ENCODE measurements at places on chromosomes 16 and 17. TPM values are rescaled to one million over a fixed set of nuclear protein-coding genes. Genes with fewer than 3 reads are reported as not detected.

The PRM2 gene
- total RNA-seq, result not detected

The PLD2 gene
- total RNA-seq, result 28.6 TPM

GRCh38 chr16:50953290-50953689 lies 197.8 kb downstream of the SALL1 start:
- DNase-seq, result no peak

The KCNAB3 gene
- 0.29 TPM for total RNA-seq

The GPRC5C gene
- 74.7 TPM for total RNA-seq

DNA sequence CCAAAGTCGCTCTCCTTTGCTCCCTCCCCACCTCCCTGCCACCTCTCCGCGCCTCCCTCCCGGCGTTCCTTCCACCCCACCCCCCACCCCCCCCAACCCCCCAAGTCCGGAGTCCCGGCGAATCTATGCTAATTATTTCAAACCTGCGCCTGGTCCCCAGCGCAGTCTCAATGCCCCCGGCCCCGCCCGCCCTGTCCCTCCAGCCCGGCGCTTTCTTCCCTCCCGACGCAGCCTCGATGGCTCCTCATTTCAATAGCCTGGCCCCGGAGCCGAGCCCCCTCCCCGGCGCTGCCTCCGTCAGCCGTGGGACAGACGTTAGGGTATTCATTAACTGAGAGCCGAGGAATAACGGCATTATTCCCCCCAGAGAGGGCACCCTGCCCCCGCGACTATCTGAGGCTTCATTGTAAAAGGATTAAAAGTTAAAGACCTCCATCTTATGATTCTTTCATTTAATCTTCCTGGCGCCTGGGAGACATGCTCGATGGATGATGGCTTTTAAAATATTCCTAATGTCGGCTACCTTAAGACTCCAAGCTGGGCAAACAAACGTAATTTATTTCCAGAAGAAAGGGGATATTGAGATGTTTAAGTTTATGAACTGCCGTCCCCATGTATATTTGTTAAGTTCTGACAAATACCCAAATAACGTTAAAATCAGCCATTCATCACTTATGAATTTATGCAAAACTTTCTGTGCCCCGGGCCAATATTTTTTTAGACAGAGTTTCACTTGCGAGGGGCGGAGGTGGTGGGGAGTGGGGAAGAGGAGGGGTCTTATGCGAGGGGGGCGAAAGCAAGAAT lies 3.4 kb downstream of the NOG start:
- DNase-seq, result no peak

GRCh38 chr17:40018211-40019121 lies 3.2 kb downstream of the CSF3 start:
- no peak for DNase-seq

GRCh38 chr16:51880776-51881175 lies 666.2 kb downstream of the TOX3 start:
- peak; percentile 12 for DNase-seq

GRCh38 chr17:45429339-45430005 lies 3.2 kb downstream of the ARHGAP27 start:
- no peak for DNase-seq

DNA sequence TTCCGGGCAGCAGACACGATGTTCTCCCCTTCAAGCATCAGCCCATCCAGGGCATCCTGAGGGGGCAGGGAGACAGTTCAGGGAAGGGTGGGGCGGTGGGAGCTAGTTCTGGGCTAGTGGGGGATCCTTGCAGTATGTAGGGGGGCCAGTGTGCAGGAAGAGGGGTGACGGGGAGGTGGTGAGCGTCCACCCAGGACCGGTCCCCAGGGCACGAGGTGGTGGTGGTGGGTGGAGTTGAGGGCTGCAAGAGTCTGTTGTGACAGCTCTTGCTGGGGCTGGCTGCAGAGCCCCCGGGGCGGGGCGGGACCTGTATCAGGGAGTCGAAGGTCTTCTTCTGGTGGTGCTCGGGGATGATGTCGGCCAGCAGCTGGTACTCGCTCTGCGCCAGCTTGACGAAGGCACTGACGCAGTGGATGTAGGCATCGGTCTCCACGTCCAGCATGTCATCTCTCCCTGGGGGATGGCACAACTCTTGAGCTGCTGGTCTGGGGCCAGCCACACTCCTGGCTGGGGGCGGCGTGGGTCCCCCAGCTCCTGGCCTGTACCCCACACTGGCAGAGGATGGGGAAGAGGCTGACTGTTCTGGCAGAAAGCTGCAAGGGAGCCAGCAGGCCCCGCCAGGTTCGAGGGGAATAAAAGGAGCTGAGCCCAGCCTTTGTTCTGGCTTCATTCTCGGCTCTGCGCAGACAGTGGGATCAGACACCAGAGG lies 10.0 kb downstream of the ZACN start:
- no peak for DNase-seq

The WNT3 gene
- total RNA-seq, result 2.0 TPM

- DNase-seq, result no peak
These were observed 22.3 kb downstream of the CAPNS2 start for GRCh38 chr16:55588799-55589198.

DNA sequence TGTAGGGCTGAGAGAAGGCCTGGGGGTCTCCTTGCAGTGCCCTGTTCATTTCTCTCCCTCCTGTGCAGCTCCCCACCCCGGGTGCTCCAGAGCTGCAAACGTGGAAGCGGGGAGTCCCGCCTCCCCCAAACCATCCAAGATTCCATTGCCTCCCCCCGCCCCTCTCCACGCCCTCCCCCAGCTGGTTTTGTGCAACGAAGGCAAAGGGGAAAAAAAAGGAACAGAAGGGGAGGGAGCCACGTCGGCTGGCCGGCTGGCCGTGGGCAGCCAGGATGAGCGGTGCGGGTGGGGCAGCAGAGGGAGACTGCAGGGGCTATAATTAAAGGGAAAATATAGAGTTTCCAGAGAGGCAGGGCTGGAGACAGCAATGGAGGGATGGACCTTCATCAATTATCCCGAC lies 1.7 kb upstream of the COL1A1 start:
- no peak for DNase-seq

GRCh38 chr16:14373406-14373805 lies 256.7 kb downstream of the PARN start:
- no peak for DNase-seq

- no peak for DNase-seq
These were observed 9.6 kb downstream of the BANP start for GRCh38 chr16:87960852-87961251.

GRCh38 chr17:73624496-73624988 lies 19.7 kb downstream of the SDK2 start:
- no peak for DNase-seq

GRCh38 chr17:16398270-16399267 lies 16.8 kb upstream of the TRPV2 start:
- no peak for DNase-seq

The KRT39 gene
- total RNA-seq, result not detected

DNA sequence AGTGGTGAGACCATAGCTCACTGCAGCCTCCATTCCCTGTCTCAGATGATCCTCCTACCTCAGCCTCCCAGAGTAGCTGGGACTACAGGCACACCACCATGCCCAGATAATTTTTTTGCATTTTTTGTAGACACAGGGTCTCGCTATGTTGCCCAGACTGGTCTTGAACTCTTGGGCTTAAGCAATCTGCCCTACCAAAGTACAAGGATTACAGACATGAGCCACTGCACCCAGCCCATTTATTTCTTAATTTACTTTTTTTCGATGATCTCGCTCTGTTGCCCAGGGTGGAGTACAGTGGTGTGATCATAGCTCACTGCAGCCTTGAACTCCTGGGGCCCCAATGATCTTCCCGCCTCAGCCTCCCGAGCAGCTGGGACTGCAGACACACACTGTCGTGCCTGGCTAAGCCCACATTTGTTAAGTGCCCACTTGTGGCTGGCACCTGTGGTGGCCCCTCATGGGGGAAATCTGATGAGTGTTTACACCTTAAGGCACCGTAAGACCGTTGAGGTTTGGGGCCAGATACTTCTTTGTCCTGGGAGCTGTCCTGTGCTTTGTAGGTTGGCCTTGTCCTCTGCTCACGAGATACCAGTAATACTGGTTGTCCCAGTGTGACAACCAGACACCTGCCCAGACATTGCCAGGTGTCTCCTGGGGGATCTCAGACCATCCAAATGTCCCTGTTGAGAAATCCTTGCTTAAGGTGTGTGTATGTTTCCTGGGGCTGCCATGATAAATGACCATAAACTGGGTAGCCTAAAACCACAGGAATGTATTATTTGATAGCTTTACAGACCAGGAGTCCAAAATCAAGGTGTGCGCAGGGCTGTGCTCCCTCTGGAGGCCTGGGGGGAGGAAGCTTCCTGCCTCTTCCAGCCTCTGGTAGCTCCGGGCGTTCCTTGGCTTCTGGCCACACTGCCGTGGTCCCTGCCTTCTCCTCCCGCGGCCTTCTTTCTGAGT lies 141.4 kb upstream of the GSE1 start:
- no peak for DNase-seq

GRCh38 chr17:83191388-83192160 lies 112.2 kb downstream of the METRNL start:
- DNase-seq, result no peak

DNA sequence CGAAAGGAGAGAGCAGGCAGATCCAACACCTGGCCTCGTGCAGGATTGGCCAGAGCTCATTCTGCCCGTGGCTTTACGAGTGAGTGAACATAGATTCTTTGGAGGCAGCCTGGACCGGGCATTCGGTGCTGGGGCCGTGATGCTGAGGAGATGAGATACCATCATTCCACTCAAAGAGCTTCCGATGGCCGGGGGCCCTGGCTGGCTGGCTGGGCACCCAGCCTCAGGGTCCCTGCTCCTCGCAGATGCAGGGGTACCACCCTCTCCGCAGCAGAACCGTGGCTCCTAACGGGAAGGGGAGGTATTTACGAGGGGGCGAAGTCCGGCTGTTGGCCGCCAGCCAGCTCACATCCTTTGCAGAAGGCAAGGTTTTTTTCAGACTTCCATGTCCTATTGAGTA lies 66.1 kb upstream of the FOXF1 start:
- no peak for DNase-seq

DNA sequence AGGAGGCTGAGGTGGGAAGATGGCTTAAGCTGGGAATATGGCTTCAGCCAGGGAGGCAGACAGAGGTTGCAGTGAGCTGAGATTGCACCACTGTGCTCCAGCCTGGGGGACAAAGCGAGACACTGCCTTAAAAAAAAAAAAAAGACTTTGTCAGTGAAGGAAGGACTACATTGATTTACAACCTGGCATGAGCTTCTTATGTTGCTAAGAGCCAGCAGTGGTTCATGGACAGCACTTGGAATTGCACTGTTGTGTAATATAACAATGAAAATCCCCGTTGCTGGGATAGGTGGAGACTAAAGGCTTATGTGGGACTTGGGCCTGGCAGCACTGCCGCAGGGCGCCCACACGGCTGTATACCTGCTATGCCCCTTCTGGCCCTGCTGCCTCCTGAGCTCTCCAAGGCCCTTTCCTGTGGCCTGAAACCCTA lies 14.1 kb upstream of the SLC16A5 start:
- DNase-seq, result no peak

DNA sequence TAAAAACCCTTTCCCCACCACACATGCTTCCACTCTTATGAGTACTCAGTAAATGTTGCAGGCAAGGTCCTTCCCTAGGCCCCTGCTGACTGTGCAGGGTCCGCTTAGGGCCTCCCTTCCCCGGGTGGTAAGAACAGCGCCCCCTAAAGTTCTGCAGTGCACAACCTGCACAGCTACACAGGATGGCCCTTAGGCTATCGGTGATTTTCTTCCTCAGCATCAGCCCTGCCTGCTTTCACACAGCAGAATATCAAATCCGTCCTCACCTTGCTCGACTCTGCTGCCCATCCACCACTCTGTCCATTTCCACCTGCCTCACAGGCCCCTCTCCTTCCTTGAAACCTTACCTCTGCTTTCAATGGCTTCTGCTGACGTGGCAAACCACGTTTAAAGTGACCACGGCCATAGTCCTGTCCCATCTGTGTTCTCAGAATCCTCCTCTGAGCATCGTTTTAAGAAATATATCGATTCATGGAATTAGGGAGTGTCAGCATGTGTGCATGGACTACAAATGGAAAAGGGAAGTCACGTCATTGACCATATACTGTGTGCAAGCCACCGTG lies 51.4 kb upstream of the TMEM132E start:
- DNase-seq, result no peak

GRCh38 chr16:5045499-5046115 lies 11.9 kb upstream of the NAGPA start:
- DNase-seq, result no peak

GRCh38 chr16:71912534-71913275 lies 17.4 kb downstream of the IST1 start:
- DNase-seq, result no peak

GRCh38 chr16:85991856-85992255 lies 92.9 kb downstream of the IRF8 start:
- DNase-seq, result no peak

Measured in kidney epithelial cell (primary cell).